ENCODE measurements at places on chromosomes 1 and 21.
A peak's percentile ranks its signal among the peaks of the same experiment; 100 is the strongest.

DNA sequence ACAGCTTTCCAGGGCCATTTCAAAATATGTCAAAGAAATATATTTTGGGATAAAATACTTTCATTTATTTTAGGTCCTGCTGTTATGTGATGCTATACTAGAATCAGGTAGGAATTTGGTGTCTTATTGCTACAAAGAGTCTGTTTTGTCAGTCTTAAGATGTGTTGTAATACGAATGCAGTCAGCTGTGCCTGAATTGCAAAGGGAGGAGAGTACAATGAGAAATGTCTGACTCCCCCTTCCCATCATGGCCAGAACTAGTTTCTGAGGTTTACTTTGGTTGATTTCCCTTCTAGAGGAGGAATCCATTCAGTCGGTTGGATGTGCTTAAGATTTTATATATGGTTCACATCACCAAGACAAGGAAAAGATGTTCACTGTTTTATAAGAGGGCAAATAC lies 75.7 kb upstream of the TNFSF18 start:
- DNase-seq, result no peak

DNA sequence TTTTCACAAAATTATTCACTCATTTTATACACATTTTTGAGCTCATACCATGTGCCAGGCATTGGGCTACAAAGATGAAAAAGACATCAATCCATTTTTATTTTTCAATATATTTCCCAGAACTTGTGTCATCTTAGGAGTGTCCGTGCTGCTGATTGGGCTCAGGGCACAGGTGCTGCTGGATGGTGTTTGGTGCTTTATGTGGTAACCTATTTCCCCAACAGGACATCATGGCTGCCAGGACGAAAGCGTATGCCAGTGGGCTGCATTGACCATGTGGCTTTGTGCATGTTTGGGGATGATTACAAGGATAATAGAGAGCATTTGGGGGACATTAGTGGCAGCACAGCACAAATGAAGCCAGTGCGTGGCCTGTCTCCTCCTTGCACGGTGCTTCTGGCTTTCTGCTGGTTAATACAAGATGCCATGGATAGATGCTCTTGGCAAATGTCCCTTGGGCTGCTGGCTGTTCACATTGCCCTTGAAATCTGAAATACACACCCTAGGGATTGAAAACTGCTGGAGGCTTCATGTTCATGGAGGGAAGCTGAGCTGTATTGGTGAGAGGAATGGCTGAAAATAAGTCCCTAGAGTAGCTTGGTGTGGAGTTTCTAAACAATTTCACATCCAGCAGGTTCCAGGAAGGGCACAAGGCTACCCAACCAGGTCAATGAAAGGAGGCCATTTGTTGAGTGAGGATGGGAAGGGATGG lies 52.3 kb downstream of the TENT5C start:
- no peak for DNase-seq

GRCh38 chr1:230048322-230048721 lies 18.7 kb upstream of the GALNT2 start:
- no peak for DNase-seq

DNA sequence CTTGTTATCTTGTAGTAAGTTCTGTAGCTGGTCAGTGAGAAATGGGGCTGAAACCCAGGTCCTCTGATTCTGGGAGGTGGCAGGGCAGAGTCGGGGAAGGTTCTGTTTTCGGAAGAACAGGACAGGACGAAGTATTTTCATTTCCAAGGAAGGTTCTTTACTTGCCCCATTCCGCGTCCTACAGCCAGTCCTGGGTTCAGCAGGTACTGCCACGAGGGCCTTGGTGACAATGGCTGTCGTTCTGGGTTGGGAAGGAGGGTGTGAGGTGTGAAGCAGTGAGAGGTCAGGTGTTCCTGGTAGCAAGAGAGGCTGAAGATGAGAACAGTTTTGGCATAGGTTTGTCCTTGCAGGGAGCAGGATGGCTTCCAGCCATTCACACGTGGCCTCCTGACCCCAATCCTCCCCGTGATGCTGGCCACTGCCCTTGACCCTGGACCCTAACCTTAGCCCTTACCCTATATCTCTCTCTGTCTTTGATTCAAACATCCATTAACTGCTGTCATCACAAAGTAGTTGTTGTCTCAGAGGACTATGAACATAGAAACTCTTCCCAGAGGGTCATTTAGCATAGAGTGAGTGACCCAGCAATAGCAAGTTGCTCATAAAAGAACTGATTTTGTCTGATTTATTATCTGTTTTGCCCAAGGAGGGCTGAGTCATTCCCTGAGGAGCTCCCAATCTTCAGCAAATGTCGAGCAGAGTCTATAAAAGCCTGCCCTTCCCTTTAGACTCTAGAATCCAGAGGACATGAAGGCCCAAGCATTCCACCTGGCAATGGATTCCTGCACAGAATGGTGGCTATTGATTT lies 25.0 kb downstream of the VASH2 start:
- DNase-seq, result no peak

DNA sequence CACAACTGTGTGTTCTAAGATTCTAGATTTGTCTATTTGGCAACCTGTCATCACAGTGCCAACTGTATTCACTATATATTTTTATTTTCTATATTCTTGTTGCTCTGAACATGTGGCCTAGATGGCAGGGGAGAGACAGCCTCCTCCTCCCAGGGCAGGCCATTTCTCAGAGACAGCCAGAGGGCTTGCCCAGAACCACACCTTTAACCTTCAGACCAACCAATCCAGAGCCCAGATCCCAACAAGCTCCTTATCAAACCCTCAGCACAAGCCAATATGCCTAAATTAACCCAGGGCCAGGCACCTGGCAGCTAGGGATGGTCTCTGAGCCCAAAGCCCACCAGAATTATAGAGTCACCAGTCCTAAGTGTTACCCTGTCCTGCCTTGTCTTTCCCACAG lies 19.3 kb downstream of the TRIM11 start:
- no peak for DNase-seq

- peak; percentile 17 for DNase-seq
Observed at GRCh38 chr1:204417074-204417997, 5.7 kb upstream of the PPP1R15B start.

GRCh38 chr1:224054611-224055010 lies 59.3 kb upstream of the FBXO28 start:
- no peak for DNase-seq
